Cerebellum (tissue), 4 donors: ENCODE measurements at places on chromosomes 4 and X.

DNA sequence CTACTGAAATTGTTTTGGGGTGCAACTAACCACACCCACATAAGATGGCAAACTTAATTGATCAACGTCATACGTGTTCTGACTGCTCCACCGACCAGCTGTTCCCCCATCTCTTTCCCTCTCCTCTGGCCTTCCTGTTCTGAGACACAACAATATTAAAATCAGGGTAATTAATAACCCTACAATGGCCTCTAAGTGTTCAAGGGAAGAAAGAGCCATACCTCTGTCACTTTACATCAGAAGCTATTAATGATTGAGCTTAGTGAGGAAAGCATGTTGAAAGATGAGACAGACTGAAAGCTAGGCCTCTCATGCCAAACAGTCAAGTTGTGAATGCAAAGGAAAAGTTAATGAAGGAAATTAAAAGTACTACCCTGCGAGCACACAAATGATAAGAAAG, 173.9 kb upstream of the FTHL17 start:
- DNase-seq, result no peak

GRCh38 chr4:155377276-155377675, 511 bp upstream of the MAP9 start:
- peak; percentile 6 for DNase-seq

- no peak for DNase-seq
These were observed 84.4 kb downstream of the LRP2BP start for GRCh38 chr4:185311113-185311888.

- no peak for DNase-seq
These were observed 122.5 kb downstream of the ADAMTS3 start for GRCh38 chr4:72446353-72447055.

GRCh38 chrX:77742788-77743476, 43.1 kb downstream of the ATRX start:
- peak; percentile 2 for DNase-seq

- DNase-seq, result no peak
These were observed 24.2 kb upstream of the DCAF8L2 start for GRCh38 chrX:27565992-27566391.

GRCh38 chrX:49308604-49309269, 5.3 kb downstream of the GAGE10 start:
- DNase-seq, result no peak

GRCh38 chrX:132776486-132777210, 181.8 kb downstream of the HS6ST2 start:
- DNase-seq, result no peak

DNA sequence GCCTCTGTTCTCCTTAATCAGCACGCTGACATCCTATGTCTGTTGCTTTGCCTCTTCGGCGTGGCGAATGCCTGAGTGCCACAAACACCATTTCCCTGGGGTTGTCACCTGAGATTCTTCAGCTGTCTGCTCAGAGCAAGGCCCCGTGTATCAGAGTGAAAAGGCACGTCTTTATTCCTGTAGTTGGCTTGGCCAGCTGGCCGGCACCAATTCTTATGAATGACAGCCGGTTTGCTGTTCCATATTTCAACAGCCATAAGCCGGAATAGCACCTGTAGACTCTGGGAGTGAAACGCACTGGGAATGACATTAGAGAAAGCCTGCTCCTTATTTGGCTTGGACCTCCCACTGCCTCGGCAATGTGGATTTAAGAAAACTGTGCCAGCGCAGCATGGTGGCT, 89.3 kb downstream of the MGST2 start:
- DNase-seq, result peak; percentile 80

- DNase-seq, result no peak
These were observed 22.9 kb downstream of the ACOT9 start for GRCh38 chrX:23720117-23720677.

GRCh38 chr4:162706051-162706450, 460.6 kb downstream of the NAF1 start:
- no peak for DNase-seq

GRCh38 chrX:128078545-128078944, 26.3 kb upstream of the ACTRT1 start:
- DNase-seq, result no peak

- no peak for DNase-seq
These were observed 91.1 kb downstream of the LDB2 start for GRCh38 chr4:16807355-16807754.

- DNase-seq, result peak; percentile 41
These were observed 329.4 kb downstream of the HNRNPD start for GRCh38 chr4:82044141-82044993.

DNA sequence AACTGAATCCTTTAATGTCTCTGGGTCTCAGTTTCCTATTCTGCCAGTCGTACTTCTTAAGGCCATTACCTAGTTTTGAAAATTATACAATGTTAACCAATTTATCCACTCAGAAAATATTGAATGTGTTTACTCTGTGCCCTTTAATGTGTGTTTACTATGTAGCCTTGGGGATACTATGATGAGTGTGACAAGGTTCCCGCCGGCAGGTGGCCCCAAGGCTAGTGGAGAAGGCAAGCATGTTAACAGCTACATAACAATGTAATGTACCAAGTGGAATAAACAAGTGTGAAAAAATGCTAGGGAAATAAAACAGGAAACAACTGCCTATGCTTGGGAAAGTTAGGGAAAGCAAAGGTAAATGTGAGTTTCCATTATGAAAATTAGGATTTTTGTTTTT, 187.3 kb upstream of the MBNL3 start:
- DNase-seq, result no peak

- no peak for DNase-seq
These were observed 233.6 kb downstream of the FMR1NB start for GRCh38 chrX:148214786-148215185.

DNA sequence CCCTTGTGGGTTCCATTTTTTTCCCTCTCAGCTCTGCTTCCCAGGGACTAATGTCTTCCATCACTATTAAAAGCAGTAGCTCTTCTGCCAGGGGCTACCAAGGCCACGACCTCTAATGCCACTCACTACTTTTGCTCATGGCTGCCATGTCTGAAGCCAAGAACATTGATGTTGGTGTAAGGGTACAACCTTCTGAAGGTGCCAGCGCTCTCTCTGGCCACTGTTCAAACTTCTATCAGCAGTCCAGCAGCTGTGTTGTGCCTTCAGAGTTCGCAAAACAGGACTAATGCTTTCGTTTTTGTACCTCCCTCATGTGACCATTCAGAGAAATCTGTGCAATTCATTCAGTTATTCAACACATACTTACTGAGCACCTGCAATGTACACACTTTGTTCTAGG, 121.5 kb upstream of the ENPEP start:
- DNase-seq, result no peak
